ENCODE measurements at places on chromosomes 1 and 21.

- DNase-seq = no peak
Observed at GRCh38 chr1:19410393-19410792, 74.9 kb downstream of the CAPZB start.

GRCh38 chr1:93442008-93442666 is 5.8 kb upstream of the FNBP1L start:
- DNase-seq = no peak

DNA sequence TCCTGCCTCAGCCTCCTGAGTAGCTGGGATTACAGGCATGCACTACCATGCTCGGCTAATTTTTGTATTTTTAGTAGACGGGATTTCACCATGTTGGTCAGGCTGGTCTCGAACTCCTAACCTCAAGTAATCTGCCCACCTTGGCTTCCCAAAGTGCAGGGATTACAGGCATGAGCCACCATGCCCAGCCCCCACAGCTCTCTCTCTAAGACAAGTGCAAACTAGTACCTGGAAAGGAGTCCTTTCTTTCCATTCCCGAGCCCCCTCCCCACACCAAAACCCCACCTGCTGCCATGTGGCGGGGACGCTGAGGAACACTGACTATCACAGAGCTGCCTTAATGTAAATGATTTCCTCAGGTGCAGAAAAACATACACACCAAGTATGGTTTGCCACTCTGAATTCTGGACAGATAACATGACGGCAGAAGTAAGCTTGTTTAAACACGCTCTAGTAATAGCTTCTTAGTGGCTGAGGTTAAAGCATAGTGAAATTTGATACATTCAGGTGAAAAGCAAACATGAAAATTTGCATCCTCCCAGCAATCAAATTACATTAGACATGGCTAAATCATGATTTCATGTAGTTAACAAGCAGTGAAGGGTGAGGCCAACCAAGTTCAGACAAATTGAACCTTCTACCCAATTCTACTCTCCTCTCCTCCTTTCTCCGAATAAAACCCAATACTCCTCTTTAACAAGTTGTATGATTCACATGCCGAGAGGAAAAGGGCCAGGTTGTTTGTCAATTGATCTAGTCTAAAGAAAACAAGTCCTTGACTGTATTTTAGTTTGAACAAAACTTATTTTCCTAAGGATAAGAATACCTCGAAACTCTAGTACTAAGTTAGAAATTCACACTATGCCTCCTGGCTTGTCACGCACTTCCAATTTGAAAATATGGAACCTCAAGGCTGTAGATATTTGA is 19.8 kb downstream of the ERRFI1 start:
- no peak for DNase-seq

DNA sequence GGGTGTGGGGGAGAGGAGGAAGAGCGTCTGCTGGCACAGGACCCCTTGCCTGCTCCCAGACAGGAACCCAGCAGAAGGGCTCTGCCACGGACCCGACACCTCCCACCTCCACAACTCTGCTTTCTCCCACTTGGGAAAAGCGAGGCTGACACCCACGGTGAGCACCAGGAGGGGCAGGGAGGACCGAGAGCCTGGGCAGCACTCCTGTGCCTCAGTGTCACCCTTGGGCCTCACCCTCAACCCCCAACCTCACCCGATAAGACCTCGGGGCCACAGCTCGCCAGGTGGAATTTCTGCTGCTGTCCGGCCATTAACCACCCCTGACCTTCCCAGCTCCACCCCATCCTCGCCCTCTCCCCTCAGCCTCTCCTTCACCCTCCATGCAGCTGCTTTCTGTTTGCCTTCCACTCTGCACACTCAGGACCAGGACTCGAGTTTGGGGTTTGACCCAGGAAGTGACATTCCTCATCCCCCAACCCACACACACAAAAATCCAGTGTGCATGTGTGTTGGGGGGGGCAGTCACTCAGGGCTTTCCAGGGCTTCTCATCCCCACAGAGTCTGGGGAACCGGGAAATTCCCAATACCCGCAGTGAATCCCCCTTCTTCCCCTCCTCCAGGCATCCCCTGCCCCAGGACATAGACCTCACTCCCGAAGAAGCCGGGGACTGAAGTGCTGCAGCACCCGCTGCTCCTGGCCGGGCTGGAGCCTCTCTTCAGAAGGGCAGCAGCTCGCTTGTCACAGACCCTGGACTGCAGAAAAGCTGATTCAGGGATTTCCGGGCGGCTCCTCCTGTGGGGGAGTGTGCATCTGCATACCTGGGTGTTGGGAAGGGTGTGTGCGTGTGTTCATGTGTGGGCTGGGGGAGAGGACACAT is 65.8 kb downstream of the SYT2 start:
- no peak for DNase-seq

GRCh38 chr1:163512349-163512989 is 190.7 kb downstream of the NUF2 start:
- DNase-seq = no peak

GRCh38 chr21:19458295-19458694 is 1054.7 kb upstream of the TMPRSS15 start:
- DNase-seq = no peak

Measured in effector memory CD8-positive, alpha-beta T cell (primary cell).